ENCODE measurements at places on chromosomes 4 and X. TPM values are rescaled to one million over a fixed set of nuclear protein-coding genes. Genes with fewer than 3 reads are reported as not detected.

GRCh38 chrX:104324461-104325212 is 69.9 kb upstream of the ESX1 start:
- H3K27me3 ChIP-seq, result no peaks in the 10 kb centered on the region
- no peaks in the 10 kb centered on the region for H3K4me1 ChIP-seq
- no peak overlapping the region for H3K4me3 ChIP-seq
- no peak for DNase-seq

- H3K27me3 ChIP-seq, result no peaks in the 10 kb centered on the region
- H3K36me3 ChIP-seq, result no peaks in the 10 kb centered on the region
- no peak overlapping the region for H3K27ac ChIP-seq
Measured at GRCh38 chrX:9569876-9570301, 105.0 kb downstream of the TBL1X start.

SSX1 gene
- not detected for total RNA-seq

YIPF7 gene
- not detected for total RNA-seq

SPACA5 gene
- total RNA-seq, result not detected
